Right forelimb (tissue), 1 donor: ENCODE measurements at places on chromosomes 5 and 9.
A peak's percentile ranks its signal among the peaks of the same experiment; 100 is the strongest.

GRCh38 chr5:139644001-139644456 lies 4.1 kb upstream of the CXXC5 start:
- DNase-seq: no peak

DNA sequence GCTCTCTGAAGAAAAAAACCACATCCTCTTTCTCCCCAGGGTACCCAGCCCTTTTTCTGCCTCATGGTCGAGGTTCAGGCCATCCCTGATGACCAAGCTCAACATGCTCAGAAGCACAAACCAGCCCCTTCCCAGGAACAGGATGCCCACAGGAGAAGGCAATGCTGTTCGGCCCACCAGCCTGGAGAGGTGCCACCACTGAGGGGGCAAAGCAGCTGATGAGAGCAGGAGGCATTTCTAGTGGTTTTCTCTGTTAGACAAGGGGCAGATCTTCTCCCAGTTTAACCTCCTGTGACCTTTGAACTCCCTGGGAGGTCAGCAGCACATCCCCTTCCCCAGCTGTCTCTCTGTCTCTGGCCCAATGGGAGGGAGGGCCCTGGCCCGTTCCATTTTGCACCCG lies 73.0 kb downstream of the PAX5 start:
- no peak for DNase-seq

GRCh38 chr5:2355859-2356258 lies 395.6 kb downstream of the IRX2 start:
- no peak for DNase-seq

GRCh38 chr5:82679660-82680059 lies 397.5 kb downstream of the TMEM167A start:
- no peak for DNase-seq

- DNase-seq: no peak
Measured at GRCh38 chr5:172881691-172882370, 47.8 kb downstream of the ERGIC1 start.

- DNase-seq: no peak
Measured at GRCh38 chr5:23996525-23996924, 489.1 kb downstream of the PRDM9 start.

DNA sequence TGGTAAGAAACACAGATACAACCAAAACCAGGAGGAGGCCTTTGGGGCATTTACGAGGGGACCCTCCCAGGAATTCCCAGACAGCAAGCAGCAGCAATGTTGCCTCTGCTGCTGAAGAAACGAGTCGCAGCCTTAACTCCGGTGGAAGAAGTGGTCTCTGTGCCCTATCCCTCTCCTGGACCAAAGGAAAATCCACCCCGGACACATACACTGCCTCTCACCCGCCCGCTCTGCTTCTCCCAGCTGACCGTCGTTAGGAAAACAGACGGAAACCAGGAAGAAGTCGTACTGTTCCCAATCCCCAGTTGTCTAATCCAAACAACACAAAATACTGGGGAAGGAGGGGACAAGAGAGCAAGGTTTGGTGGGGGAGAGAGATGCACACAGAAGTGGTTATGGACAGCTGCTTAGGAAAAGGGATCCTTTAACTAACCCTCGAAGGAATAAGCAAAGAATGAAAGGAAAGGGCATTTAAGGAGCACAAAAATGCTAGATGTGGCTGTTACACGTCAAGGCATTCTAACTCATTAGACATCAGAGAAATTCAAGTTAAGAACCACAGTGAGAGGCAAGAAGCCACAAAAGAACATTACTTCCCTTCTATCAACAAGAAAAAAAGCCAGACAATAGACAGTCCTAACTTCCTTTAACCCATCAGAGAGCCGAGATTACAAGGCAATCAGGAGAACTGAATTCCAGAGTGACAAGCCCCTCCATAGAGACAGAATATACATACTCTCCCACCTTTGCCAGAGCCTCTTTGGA lies 71.9 kb downstream of the ACTL7B start:
- DNase-seq: peak; percentile 68

GRCh38 chr9:127706836-127707241 lies at the start of gene CFAP157:
Gene CFAP157, plus strand, starts transcription at chr9:127706988. Its CDS starts 44 bp downstream, at chr9:127707032.
- no peak for DNase-seq

DNA sequence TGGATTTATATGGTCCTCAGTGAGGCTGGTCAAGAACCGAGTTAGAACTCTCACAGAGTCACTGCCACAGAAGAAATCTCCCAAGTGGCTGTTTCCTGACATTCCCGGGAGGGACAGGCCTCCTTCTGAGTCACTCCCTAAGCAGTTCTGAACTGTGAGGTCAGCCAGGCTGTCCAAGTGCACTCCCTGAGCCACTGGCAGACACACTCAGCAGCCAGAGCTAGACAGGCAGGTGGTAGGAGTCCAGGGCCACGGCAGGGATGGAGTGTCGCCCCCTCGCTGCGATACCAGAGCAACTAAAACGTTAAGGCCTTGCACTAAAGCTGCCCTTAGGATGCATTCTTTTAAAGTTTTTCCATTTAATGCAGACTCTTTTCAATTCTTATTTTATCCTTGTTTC lies 3.4 kb downstream of the IL4 start:
- DNase-seq: no peak

DNA sequence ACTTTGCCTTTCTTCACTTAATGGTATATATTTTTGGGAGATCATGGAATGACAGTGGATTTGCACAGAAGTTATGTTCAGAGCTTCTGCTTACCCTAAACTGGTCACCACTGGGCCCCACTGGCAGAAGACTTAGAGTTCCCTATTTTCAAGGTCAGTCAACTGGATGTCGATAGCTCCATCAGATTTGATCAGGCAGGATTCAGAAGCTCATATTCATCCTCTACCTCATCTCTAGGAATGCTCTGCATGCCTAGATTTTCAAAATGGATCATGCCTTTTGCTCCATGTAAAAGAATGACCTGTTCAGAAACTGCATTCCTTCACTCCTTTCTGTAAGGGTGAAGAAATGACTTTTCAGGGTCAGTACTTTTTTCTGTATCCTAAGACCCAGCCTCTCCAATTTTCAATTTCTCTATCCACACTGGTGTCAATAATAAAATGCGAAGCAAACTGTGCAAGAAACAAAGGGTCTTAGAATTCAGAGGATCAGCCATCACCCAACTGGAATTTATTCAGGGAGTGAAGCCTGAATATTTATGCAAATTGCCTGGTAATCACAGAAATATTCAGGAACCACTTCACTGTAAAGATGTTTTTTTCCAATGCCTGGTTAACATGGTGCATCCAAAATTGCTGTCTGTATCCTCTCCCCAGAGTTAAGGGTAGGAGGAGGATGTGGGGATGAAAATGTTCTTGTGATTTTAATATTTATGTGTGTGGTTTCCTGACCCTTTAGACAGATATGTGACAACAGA lies 125.4 kb downstream of the DOCK2 start:
- DNase-seq: no peak

DNA sequence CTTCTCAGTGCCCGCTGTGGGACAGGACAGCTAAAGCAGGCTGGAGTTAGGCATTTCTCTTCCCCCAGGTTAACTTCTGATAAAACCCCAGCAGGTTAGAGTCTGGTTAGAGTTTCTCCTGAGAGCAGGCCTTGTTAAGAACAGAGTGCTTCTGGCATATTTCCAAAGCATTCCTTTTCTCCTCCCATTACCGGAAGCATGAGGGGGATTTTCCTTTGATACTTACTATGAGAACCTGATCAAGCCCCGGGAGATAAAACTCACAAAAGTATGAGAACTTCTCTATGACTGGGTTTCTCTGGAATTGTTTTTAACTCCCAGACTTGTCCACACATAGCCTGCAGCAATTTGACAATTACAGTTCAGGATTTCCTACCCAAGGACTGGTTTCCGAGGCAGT lies 77.4 kb upstream of the MAST4 start:
- DNase-seq: no peak

DNA sequence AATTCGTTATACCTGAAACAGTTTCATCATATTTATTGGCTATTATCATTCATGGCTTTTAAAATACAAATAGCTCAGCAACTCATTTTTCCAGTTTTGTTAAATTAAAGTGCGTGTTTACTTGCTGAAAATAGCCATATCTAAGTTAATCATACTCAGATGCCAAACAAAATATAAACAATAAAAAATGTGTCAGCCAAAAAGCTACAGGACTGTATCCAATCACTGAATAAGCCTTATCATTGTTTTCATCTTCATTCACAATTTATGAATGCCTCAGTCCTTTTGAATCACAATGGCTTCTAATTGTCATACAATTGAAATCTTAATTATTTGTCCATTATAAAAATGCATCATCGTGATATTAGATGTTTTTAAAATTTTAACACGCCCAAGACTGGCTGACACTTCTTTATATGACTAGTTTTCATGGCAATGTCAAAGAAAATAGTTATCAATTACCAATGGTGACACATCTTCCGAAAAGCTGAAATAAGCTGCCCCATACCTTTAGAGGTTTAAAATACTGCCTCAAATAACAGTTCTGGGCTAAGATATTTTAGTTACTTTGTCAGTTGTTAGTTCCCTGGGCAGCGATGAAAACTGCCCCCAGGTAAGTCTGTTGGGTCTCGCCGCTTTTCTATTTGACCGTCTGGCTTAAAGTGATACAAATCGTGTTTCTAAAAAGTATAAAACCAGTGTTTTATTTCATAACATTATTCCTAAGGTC lies 1.8 kb downstream of the NFIB start:
- DNase-seq: peak; percentile 17

- no peak for DNase-seq
Measured at GRCh38 chr5:72612810-72613209, 105.6 kb upstream of the ZNF366 start.

- DNase-seq: no peak
Measured at GRCh38 chr5:140112685-140113179, 1.2 kb upstream of the PURA start.

GRCh38 chr5:118440496-118440895 lies 547.9 kb downstream of the DTWD2 start:
- no peak for DNase-seq

- no peak for DNase-seq
Measured at GRCh38 chr9:113945784-113946183, 69.7 kb downstream of the ZNF618 start.

- peak; percentile 74 for DNase-seq
Measured at GRCh38 chr5:32506201-32506661, 61.7 kb upstream of the ZFR start.

GRCh38 chr9:82938426-82939218 lies 124.3 kb downstream of the RASEF start:
- no peak for DNase-seq

DNA sequence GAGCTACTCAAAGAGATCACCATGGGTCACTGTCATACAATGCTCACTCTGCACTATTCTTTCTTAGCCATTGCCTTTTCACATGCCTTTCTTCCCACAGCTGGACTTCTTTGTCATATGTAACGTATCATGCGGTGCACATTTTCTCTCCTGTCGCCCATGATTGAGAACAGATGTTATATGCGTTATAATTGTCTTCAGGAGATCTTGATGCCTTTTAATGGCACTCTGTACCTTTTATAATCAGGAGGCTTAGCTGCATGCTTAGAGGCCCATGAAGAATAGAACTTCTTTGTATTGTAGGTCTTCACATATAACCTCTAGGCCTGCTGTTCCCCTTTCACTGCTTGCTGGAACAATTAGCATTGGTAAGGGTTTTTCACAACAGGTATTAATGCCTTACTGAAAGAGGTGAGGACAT lies 436.1 kb downstream of the CDH10 start:
- no peak for DNase-seq

GRCh38 chr9:36007316-36007708 lies 29.4 kb upstream of the RECK start:
- no peak for DNase-seq

DNA sequence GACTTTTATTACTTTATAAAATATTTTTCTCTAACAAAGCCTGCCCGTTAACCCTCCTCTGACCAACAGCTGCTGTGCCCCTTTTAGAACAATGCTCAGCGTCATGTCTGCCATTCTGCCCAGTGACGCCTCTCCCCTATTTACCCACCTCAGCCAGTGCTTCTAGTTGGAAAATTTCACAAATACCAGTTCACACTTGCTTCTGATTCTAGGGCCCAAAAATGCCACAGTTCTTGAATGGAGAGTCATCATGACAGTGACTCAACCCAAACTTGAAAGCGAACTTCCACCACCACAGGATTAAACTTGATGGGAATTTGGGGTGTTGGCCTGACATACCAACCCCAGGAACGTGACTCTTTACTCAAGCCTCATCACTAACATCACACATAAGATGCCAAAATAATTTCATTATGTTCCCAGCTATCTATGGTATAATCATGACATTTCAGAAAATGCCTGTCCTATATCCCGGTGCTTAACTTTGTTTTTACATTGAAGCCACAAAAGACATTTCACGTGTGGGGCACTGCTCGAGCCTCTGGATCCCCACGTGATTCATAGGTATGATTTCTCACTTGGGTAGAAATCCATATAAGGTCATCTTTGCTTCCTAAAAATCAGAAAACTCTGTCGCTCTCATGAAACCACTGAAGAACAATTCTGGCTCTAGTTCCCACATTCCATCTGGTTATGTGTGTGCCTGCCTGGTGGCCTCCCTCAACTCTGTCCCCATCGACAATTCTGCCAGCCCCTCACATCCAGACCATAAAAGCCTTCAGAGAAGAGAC lies 220.9 kb downstream of the ACTL7B start:
- no peak for DNase-seq

GRCh38 chr5:1064383-1065142 lies 47.3 kb downstream of the SLC12A7 start:
- DNase-seq: no peak
